Endothelial cell of umbilical vein (primary cell): ENCODE measurements at places on chromosomes 12 and 14. TPM values are rescaled to one million over a fixed set of nuclear protein-coding genes. Genes with fewer than 3 reads are reported as not detected.

- DNase-seq: no peak
These were observed 4.6 kb upstream of the SAMD4A start for GRCh38 chr14:54562334-54562733.

DNA sequence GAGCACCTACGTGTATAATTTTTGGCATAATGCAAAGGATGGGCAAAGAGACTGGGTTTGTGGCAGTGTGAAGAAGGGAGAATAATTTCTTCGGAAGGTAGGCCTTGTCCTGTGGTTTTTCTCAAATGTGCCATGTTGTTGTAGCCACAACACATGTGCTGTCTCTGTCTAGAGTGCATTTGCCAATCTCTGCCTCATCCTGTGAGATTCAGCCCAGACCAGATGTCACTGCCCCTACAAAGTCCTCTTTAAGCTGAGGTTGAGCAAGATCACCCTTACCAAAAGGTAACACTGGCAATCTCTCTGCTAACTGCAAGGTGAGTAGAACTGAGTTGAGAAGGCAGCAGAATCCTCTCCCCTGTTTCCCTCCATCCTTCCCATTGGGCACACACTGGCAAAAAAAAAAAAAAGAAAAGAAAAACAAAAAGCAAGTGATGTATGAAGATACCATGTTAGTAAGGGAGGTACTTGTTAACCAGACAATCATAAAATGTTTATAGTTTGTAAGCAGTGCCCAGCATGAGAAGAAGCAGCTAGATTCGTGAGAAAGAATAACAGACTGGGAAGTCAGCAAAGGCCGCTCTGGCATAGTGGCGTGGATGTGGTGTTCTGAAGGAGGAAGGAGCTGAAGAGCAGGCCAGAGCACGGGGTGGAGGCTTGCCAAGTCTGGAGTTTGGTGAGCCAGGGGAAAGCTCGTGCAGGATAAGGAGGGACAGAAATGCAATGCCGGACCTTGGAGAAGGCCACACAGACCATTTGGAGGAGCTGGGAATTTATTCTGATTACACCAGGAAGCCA, 18.9 kb downstream of the DYRK2 start:
- peak; percentile 59 for DNase-seq

GRCh38 chr12:88805286-88805685, 225.0 kb upstream of the KITLG start:
- no peak for DNase-seq

GRCh38 chr14:56733396-56733795, 76.9 kb downstream of the OTX2 start:
- DNase-seq: no peak

GRCh38 chr12:67658486-67658885, 9.9 kb downstream of the DYRK2 start:
- DNase-seq: no peak

DNA sequence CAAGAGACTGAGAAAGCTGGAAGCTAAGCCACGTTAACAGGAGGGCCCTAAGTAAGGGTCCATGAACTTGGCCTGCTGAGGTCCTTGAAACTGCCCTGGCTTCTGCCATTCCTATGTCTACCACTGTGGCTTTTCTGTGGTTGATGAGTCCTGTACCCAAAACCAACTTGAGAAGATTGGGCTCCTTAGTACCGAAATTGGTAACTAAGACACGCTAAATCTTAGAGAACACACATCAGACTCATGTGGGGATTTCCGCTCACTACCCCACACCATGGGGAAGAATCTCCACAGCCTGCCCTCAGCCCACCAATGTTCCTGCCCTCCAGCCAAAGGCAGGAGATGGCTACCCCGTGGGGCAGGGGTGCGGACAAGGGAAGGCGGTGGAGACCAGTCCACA, 232.9 kb downstream of the SPTSSA start:
- no peak for DNase-seq

DNA sequence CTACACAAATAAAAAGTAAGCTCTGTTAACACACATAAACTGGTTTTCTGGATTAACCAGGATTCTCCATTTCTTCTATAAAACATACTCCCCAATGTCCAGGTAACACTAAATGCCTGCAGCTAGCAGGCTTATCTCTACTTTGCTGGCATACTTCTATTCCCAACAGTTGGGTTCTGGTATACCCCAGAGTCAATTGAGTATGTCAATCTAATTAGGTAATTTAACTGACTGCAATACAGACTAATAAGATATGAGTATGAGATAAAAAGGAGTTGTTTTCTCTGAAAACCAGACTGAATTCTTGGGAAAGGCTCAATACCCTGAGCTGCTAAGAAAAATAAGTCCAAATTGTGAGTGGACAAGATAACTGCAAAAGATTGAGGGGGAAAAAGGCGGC, 9.4 kb upstream of the NT5DC3 start:
- no peak for DNase-seq

- no peak for DNase-seq
These were observed 176.0 kb downstream of the CHST11 start for GRCh38 chr12:104632724-104633201.

WNT1 gene
- total RNA-seq: not detected in 2 replicates

DNA sequence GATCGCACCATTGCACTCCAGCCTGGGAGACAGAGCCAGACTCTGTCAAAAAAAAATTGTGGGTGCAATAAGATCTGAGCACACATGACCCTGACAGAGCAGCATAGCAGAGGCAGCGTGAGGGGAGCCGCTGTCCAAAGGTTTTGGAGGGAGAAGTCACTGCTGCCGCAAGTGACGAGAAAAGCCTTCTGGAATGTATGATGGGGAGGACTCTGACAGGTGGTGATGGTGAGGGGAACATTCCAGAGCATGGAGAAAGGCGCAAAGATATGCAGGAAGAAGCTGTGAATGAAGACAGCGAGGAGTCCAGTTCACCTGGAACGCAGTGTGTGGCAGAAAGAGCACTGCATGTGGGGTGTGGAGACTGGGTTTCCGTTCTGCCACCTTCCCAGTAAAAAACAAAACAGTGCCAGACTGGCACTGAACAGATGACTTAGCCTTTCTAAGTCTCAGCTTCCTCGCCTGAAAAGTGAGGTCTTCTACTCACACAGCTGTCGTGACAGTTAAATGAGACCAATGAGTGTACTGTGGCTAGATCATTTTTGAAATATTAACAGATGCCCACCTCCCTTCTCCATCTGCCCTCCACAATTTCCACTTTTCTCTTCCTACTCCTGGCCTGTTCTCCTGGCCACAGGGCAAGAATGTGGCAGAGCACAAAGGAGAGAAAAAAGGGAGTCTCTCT, 53.4 kb upstream of the PTHLH start:
- no peak for DNase-seq

DNA sequence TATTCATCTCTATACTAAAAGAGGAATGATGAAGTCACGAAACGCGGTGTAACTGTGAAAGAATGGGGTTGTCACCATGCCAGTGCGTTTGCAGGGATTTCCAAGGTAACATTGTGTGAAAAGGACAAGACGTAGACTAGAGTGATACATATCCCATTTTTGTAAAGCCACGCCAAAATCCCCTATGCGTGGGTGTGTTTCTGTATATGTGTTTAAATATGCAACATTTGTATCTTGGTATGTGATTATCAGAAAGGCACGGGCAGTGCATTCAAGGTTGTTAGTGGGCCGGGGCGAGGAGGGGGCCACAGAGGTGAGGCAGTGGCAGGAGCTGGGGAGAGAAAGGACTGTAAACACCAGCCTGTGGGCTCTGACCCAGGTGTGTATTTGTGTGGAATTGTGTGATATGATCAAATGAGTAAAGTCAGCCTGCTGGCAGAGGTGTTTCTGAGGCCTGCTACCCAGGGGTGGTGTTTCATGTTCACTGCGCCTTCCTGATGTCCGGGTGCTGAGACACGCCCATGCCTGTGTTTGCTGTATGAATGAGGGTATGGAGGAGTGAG, 137.8 kb downstream of the ADGRD1 start:
- DNase-seq: no peak

DNA sequence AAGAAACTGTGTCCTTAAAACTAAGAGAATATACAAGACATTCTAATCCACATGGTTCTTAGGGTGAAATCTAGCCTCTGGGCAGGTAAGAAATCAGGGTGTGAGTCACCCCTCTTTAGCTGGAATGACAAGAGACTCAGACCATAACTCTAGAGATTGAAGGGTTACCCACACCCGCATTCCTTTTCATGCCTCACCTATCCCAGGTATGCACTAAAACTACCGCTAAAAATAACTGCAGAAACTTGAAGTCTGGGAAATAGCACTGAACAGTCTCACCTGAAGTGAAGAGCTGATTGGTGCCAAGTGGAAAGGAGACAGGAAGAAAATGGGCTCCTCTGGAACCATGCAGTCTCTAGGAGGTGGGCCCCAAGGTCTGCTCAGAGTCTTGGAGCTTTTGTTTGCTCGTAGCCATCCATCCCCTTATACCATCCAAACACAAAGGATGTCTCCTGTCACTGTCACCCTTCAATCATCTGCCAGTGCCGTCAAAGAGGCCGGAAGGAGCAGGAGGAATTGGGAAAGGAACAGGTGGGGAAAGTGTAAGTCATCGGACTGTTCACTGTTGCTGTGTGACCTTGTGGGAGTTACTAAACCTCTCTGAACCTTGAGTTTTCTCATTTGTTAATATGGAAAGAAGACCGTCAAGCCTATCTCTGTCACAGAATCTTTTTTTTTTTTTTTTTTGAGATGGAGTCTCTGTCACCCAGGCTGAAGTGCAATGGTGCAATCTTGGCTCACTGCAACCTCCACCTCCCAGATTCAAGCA, 22.4 kb downstream of the DDX47 start:
- DNase-seq: no peak

- peak; percentile 78 for DNase-seq
These were observed 17.3 kb upstream of the TMPRSS12 start for GRCh38 chr12:50825372-50825838.

- DNase-seq: no peak
These were observed 13.0 kb downstream of the FBXO33 start for GRCh38 chr14:39419272-39419671.

- peak; percentile 82 for DNase-seq
These were observed 116.1 kb downstream of the DUSP6 start for GRCh38 chr12:89236237-89236636.

FAM90A1 gene
- not detected in 2 replicates for total RNA-seq

- no peak for DNase-seq
These were observed 40.6 kb downstream of the C12orf42 start for GRCh38 chr12:103455020-103455763.

- no peak for DNase-seq
These were observed 261.9 kb downstream of the NRXN3 start for GRCh38 chr14:78432046-78432445.

SIX6 gene
- total RNA-seq: not detected in 2 replicates

DNA sequence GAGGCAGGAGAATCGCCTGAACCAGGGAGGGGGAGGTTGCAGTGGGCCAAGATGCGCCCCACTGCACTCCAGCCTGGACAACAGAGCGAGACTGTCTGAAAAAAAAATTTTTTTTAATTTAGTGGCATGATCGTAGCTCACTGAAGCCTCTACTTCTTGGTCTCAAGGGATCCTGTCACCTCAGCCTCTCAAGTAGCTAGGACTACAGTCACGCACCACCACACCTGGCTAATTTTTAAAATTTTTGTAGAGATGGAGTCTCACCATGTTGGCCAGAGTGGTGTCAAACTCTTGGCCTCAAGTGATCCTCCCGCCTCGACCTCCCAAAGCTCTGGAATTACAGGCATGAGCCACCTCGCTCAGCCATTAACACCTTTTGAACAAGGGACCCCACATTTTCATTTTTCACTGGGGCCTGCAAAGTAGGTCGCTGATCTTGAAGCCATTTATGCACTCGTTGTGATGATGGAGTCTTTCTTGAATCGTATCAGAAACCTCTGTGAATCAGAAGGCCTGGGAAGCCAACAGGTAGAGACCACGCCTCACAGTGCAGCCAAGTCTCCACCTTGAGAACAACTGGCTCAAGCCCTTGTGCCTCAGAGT, 5.9 kb downstream of the HCAR1 start:
- no peak for DNase-seq

GRCh38 chr12:63298386-63298930, 147.5 kb upstream of the AVPR1A start:
- DNase-seq: no peak

- DNase-seq: no peak
These were observed 172.8 kb downstream of the NELL2 start for GRCh38 chr12:44703182-44703910.

- DNase-seq: no peak
These were observed 62.4 kb downstream of the TMEM30B start for GRCh38 chr14:61218767-61219166.

GRCh38 chr12:64688219-64688618, 71.0 kb downstream of the GNS start:
- no peak for DNase-seq

- no peak for DNase-seq
These were observed 338.9 kb downstream of the C12orf50 start for GRCh38 chr12:87690236-87690810.

DNA sequence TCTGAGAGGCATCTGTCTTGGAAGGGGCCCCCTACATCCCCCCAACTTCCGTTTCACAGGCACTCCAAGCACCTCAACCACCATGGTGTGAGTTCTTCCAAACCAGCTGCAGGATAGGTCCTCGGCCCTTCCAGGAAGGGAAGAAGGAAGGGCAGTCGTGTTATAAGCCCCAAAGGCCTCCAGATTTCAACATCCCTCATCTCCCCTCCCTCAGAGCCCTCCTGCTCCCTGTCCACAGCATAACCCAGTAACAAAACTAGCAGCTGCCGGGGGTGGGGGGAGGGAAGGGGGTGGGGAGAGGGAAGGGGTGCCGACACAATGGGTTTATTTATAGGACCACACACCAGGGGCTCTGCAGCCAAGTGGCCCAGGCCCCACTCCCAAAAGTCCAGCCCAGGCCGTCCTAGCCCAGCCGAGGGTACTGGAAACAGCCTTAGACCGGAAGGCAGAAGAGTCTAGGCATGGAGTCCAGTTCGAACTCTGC, 18.3 kb downstream of the NCKAP5L start:
- DNase-seq: no peak

DNA sequence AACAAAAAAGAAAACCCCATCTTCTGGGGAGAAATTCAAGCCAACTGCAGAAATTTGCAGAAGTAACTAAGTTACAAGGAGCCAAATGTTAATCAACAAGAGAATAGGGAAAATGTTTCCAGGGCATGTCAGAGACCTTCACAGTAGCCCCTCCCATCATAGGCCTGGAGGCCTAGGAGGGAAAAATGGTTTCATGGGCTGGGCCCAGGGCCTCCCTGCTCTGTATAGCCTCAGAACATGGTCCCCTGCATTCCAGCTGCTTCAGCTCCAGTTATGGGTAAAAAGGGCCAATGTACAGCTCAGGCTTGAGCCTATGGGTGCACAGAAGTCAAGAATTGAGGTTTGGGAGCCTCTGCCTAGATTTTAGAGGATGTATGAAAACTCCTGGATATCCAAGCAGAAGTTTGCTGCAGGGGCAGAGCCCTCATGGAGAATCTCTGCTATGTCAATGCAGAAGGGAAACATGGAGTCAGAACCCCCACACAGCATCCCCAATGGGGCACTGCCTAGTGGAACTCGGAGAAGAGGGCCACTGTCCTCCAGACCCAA, 260.9 kb downstream of the DUSP6 start:
- DNase-seq: no peak

GRCh38 chr12:131773582-131774221, 54.5 kb upstream of the MMP17 start:
- no peak for DNase-seq

- DNase-seq: no peak
These were observed 23.7 kb downstream of the SPRING1 start for GRCh38 chr12:116714175-116714574.
